Placental epithelial cell (primary cell): ENCODE measurements at places on chromosomes 16 and 17. TPM values are rescaled to one million over a fixed set of nuclear protein-coding genes. Genes with fewer than 3 reads are reported as not detected.

The KRT31 gene
- total RNA-seq, result not detected in 2 replicates

The B3GNT9 gene
- 65.5 and 72.2 TPM in 2 replicates for total RNA-seq

The C17orf67 gene
- 1.3 and 1.6 TPM in 2 replicates for total RNA-seq

The WNK4 gene
- 0.33 and 0.39 TPM in 2 replicates for total RNA-seq

The DNAH3 gene
- total RNA-seq, result 0.11 TPM in 1 of 2 replicates, not detected in the other

The CMTM3 gene
- total RNA-seq, result 36.0 and 48.7 TPM in 2 replicates
